ENCODE measurements at places on chromosomes 2 and 18. TPM values are rescaled to one million over a fixed set of nuclear protein-coding genes. Genes with fewer than 3 reads are reported as not detected.

Gene LIMS4
- 0.20 TPM for total RNA-seq

Gene EPC2
- total RNA-seq, result 16.4 TPM

Gene RBM44
- total RNA-seq, result 0.36 TPM

Gene IL1R2
- total RNA-seq, result 19.0 TPM

Gene ST6GAL2
- 2.5 TPM for total RNA-seq

Gene SGPP2
- 57.1 TPM for total RNA-seq
